ENCODE measurements at places on chromosomes 7 and 10.

DNA sequence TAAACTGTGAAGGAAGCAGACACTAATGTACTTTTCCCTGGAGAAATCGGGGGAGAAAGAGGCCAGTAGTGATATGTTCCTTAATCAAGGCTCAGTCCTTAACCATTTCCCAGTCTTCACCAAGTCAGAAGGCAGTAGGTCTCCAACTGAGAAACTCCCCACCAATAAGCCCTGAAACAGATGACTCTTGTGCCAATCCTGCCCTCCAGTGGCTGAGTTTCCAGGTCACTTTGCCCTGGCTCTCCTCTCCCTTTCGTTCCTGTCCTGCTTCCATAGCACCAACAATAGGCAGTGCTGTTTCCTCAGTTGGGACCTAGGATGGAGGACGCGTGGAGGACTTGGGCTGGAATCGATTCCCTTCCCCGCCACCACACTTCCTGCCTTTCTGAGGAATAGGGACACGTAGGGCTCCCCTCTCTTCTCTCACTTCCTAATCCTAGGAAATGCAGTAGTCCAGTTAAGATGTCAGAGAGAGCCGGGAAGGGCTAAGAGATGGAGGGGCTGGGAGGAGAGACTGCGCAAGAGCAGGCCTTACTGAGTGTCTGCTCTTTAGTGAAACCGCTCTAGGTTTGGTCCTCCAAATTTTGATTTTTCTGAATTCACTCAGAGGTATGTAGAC is 23.4 kb downstream of the ATOH7 start:
- no peak for DNase-seq

DNA sequence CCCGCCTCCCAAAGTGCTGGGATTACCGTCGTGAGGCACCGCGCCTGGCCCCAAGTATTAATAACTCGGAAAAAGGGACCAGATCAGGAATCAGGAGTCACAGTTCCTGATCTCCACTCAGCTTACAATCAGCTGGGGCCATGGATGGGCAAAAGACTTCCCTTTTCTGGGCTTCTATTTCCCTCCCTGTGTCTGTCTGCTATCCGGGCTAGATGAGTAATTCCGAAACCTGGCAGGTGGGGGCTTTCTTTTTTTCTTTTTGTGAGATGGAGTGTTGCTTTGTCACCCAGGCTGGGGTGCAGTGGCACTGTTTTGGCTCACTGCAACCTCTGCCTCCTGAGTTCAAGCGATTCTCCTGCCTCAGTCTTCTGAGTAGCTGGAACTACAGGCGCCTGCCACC is 11.6 kb downstream of the RPS24 start:
- no peak for DNase-seq

GRCh38 chr7:104903044-104903443 is 111.0 kb upstream of the KMT2E start:
- DNase-seq, result no peak

GRCh38 chr10:12042409-12042796 is 206 bp downstream of the UPF2 start:
- DNase-seq, result peak; percentile 56

DNA sequence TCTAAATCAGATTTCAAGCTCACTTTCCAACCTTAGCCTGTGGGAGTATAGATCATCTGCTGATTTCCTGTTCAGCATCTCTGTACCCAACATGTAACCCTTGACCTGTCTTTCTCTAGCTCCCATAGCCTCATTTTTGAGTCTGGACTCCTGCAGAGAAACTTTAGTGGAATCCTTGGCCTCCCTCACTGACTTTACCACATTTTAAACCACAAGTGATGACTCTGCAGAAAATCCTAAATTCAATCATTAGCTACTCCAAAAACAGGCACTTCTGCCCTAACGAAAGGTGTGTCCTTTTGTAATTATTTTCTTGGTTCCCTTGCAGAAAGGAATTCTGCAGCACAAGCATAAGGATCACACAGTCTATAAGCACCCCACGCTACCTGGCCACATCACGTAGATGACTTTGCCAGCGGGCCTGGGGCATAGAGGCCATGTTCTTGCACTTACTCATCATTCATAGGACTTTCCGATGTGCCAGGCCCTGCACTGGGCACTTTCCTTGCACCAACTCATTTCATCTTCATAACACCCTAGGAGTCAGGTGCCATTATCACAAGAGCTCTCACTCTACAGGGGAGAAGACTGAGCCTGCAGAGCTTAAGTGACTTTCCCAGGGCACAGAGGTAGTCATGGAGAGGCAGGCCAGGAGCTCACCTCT is 57.2 kb upstream of the OPALIN start:
- DNase-seq, result no peak

- DNase-seq, result no peak
Measured at GRCh38 chr7:28908775-28909174, 49.4 kb downstream of the TRIL start.

DNA sequence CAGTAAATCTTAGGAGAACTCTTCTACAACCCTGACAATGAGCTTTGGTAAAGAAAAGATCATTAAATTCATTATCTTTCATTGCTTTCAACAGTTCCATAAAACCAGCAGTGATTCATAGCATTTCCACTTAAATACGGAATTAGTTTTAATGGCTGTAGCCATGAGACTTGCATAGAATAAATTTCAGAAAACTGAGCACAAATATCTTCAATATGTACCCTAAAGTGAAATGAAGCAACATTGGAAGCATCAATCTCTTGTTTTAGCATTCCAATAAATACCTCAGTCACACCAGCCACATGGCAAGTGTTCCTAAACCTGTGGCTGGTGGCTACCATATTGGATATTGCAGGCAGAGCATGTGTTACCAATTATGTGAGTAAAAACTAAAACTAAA is 3.6 kb upstream of the RARRES2 start:
- DNase-seq, result no peak

GRCh38 chr10:44961230-44961571 is 1.6 kb downstream of the RASSF4 start:
- DNase-seq, result no peak

- DNase-seq, result no peak
Measured at GRCh38 chr7:131010717-131011431, 276.9 kb upstream of the KLF14 start.

DNA sequence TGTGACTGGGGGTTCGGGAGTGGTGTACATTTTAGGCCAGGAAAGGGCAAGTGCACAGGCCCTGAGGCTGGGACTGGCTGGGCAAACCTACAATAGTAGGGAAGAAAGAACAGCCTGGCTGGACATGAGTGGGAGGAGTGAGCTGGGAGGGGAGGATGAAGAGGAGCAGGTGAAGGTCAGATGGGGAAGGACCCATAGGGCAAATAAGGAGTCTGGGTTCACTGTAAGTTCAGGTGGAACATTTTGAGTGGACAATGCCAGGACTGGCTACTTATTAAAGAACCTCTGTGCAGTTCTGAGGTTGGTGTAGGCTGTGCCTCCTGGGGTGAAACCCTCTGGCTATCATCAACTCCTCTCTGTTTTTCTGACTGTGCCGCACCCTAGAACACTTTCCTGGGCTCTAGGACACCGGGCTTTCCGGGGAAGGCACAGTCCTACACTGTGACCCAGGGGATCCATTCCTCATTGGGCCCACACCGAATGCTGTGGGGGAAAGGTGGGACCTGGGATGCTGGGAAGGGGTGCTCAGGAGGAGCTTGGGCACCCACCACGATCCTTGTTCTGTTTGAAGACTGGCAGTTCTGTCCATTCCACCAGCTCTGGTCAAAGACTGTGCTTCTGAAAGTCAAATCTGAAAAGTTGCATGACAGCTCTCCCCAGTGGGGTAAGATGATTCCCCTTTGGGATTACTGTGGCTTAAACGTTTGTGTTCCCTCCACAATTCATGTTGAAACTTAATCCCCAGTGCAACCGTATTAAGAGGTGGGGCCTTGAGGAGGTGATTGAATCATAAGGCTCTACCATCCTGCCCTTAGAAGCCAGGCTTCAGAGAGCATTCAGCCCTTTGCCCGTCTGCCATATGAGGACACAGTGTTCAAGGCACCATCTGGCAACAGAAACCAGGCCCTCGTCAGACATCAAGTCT is 4.0 kb upstream of the MMP21 start:
- DNase-seq, result no peak

DNA sequence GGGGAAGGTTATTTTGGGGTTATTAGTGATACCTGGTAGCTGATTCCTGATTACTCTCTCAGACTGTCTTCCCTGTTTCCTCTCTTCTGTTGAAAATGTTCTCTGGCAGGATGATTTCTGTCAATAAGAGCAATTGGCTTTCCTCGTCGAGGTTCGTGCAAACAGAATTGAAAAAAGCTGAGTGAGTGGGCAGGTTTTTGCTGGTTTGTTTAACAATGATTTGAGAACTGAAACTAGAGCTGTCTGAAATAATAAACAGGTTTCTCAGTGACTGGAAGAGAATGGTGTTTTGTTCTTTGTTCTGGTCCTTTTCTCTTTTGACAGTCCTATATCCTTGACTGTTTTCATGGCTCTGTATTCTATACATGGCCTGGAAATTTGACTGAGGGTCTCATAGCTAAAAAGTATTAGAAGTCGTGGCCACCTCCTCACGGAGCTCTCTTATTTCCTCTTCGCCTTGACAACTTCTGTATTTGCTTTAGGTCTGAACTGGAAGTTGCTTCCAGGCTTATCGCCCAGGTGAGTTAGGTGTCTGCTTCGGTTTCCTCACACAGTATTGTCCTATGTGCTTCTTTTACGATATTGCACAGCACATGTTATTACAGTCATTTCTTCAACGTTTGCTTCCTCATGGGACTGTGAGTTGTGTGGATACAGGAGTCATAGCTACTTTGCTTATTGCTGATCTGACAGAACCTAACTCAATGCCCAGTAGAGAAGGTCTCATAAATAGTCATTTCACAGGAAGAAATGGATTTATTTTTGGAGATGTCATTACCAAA is 403.6 kb downstream of the NRG3 start:
- DNase-seq, result no peak

DNA sequence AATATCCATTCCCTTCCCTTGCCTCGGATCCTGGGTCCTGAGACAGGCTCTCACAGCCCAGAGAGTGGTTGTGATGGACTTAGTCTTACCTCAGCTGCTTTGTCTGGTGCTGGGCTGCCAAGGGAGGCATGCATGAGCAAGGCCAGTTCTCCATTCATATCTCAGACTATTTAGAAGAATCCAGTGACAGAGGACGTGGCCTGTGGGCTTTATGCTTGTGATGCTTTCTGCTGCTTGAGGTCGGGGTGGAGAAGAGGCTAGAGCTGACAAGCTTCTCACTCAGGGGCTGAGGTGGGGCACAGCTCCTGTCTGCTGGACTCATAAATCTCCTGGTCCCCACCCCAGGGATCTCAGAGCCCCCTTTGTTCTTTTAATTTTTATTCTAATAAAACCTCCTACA is 66.8 kb downstream of the DNAJC12 start:
- DNase-seq, result no peak
